ENCODE measurements at places on chromosomes 12 and 14.
A peak's percentile ranks its signal among the peaks of the same experiment; 100 is the strongest.

- DNase-seq, result no peak
Measured at GRCh38 chr12:57723630-57723962, 14.9 kb downstream of the AGAP2 start.

DNA sequence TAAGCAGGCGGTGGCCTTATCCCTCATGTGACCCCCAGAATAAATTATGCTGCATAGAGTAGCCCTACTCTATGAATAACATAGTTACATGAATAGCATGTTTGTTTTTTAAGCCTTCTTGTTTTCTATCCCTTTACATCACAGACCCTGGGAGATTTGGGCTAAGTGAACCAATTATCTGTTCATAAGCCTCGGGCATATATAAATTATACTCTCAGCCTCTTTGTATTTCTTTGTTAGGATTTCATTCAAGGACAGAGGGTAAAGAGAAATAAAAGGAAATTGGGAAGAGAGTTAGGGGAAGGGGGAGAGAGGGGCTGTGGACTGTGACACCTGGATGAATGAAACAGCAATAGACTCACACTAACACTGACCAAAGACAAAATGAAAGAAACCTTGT is 35.3 kb upstream of the RTRAF start:
- DNase-seq, result no peak

GRCh38 chr12:43151441-43151981 is 400.5 kb downstream of the ADAMTS20 start:
- no peak for DNase-seq

GRCh38 chr12:25877446-25877845 is 81.0 kb upstream of the RASSF8 start:
- no peak for DNase-seq

GRCh38 chr14:80781972-80782367 is 159.6 kb downstream of the CEP128 start:
- DNase-seq, result no peak

DNA sequence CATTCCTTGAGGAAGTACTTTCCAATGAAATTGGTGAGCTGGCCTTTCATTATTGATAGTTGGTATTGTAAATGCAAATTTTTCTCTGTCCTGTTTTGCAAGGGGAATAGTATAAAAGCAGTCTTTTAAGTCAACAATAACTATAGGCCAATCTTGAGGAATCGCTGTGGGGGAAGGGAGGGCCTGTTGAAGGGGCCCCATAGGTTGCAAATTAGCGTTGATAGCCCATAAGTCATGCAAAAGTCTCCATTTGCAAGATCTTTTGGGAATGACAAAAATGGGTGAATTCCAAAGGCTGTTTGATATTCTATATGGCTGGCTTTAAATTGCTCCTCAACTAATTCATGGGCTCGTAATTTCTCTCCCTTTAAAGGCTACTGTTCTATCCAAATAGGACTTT is 143.6 kb downstream of the TMEM117 start:
- no peak for DNase-seq

- no peak for DNase-seq
Measured at GRCh38 chr14:85182282-85182681, 347.7 kb upstream of the FLRT2 start.

DNA sequence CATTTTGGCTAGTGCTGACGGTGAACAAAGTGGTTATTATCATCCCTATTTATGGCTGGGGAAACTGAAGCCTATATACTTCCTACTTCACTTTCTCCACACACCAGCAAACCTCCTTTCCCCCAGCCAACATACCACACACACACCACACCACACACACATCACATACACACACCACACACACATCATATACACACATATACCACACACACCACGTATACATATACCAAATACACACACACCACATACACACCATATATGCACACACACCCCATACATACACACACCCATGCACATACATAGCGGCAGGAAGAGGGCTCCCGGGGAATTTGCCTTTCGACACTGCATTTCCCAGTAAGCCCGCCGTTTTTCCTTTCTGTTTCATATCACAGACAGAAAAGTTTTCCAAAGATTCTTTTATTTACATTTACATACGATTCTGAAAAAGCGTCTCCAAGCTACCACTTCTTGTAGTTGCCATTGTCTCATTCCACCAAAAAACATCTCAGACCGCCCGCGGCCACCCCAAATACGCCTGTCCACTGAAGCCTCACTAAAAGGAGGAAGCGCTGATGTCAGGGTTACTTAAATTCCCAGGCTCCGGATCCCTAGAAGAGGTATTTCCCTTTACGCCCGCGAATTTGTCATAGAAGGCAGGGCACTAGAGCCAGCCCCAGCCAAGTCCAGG is 823 bp upstream of the RAB5B start:
- no peak for DNase-seq

GRCh38 chr14:76647697-76648298 is 113.5 kb upstream of the VASH1 start:
- DNase-seq, result peak; percentile 11

DNA sequence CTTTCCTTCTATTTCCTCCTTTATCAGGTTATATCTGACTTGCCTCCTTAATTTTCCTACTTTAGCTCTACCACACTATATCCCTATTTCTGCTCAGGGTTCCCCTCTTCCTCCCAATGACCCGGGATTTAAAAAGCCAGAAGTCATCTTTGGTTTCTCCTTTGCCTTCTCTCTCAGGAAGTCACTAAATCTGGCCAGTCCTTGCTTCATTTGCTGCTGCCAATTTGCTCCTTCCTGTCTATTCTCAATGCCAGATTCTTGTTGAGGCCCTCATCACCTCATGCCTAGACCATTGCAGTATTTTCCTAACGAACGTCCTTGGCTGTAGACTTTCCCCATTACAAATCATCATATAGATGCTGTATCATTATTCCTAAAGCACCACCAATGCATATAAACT is 26.5 kb upstream of the NID2 start:
- DNase-seq, result no peak

DNA sequence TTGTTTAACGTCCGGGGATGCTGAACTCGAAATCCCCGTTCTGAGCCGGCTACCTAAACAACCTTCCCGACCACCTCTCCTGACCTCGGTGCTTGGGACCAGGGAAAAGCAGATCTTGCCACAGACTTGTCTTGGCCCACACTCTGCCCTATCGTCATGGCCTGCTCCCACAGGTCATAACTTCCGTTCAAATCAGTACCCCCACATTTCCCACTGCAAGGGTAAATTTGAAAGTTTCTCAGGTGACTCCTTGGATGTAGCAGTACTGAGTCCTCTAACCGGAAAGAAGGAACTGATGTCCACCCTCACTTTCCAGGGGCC is 612 bp upstream of the RBM23 start:
- DNase-seq, result no peak

GRCh38 chr12:91154131-91154530 is 28.5 kb downstream of the DCN start:
- DNase-seq, result no peak

- DNase-seq, result no peak
Measured at GRCh38 chr12:17778242-17778641, 311.8 kb downstream of the RERGL start.

DNA sequence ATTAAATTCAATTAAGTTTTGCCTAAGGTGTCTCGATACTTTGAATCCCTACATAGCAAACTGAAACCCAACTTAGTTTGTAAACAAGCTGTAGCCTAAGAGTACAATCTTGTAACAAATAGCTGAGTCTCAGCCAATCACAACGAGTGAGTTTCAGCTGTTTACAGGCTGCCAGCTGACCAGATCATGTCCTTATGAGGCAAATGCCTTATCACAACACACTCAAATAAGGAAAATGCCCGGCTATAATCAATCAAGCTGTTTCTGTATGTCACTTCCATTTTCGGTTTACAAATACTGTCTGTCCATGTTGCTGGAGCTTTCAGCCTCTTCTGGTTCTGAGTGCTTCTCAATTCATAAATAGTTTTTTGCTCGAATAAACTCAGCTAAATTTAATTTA is 943.8 kb downstream of the SLC16A7 start:
- DNase-seq, result no peak

DNA sequence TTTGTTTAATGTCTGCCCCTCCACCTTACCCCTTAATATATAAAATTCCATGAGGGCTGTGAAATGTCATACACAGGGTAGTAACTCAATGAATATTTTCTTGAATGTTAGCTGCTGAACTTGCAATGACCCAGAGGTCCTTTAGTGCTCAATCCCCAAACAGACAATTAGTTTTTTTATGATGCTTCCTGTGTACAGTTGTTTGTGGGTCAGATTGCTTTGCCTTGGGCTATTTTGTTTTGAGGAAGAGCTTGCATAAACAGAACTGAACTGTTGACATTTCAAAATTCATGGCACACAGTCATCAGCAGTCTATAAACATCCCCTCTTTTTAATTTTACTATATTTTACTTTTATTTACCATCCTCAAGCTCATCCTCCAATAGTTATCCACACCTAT is 820.5 kb upstream of the SEL1L start:
- DNase-seq, result no peak

GRCh38 chr14:77306851-77307496 is 13.7 kb downstream of the POMT2 start:
- no peak for DNase-seq

DNA sequence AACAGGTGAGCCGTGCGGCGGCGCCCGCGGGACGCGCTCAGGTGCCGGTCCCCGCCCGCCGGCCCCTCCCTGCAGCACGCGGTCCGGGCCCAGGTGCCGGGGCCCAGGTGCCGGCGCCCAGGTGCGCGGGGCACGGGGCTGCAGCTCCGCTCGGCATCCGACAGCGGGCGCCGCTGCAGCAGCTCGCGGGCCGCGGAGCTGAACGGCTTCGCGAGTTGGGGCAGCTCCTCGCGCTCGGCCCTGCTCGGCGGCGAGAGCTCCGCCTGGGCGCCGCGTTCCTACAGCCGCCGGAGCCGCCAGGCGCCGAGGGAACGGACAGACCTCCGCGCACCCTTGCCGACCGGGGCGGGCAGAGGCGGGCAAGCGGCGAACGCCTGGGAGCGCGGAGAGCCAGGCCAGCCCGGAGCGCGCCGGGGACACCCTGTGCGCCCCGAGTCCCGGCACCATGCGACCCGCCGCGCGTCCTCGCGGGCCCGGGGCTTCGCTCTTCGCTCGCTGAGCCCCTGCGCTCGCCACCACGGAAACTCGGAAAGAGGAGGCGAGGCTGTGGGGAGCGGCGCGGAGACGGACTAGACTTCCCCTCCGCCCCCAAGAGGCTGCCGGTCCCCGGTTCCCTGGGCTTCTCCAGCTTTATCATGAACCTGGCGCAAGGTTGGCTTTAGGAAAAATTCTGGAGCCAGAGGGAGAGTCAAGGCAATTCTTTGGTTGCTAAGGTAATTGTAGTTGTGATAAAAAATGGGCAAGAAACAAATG is at the start of gene RGS6:
Gene RGS6 (plus strand): TSS at position 201 of the 753 bp plus-strand sequence.
- DNase-seq, result no peak

DNA sequence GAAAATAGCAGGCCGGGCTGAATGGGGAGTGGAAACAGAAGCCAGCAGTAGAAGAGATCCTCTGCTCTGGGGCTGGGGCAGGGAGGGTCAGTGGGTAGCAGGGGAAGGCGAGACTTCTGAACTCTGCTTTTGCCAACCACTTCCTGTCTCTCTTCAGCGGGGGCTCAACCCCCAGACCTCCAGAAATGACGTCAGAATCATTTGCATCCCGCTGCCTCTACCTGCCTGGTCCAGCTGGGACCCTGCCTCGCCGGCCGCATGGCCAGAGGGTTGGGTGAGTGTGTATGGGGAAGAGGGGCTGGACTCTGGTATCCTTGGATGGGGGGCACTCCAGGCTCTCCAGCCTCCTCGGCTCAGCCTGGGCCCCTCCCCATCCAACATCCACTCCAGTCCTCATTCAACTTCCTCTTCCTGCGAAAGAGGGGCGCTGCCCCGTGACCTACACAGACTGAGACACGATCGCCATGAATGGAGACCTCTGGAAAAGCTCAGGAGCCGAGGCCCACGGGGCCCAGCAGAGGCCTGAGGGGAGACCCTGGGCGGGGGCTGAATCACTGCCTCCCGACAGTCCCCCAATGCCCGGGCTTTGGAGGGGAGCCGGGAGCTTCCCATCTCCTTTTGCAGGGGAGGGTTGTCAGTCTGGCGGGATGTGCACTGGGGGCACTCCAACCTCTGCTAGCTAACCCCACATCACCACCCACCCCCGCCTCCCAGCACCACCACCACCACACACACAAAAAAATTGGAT is 458 bp upstream of the HOXC4 start:
- no peak for DNase-seq

DNA sequence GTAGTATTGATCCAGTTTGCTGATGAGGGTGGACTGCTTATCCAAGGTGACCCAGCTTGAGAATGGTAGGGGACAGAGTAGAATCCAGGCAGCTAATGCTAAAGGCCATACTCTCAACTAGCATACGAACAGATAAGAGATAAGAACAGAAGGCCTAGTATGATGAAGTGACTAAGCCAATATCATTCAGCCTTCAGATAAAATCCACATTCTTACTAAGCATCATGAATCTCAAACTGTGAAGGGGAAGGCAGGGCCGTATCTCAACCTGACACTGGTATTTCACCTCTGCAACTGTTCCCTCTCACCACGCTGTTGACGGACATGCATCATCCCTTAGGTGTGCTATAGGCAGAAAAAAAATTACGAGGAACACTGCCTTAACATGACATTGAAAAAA is 8.1 kb upstream of the CKAP4 start:
- no peak for DNase-seq

- no peak for DNase-seq
Measured at GRCh38 chr12:56296295-56296694, 3.8 kb downstream of the CS start.

- DNase-seq, result no peak
Measured at GRCh38 chr14:105742531-105742848, 216.1 kb downstream of the TMEM121 start.

DNA sequence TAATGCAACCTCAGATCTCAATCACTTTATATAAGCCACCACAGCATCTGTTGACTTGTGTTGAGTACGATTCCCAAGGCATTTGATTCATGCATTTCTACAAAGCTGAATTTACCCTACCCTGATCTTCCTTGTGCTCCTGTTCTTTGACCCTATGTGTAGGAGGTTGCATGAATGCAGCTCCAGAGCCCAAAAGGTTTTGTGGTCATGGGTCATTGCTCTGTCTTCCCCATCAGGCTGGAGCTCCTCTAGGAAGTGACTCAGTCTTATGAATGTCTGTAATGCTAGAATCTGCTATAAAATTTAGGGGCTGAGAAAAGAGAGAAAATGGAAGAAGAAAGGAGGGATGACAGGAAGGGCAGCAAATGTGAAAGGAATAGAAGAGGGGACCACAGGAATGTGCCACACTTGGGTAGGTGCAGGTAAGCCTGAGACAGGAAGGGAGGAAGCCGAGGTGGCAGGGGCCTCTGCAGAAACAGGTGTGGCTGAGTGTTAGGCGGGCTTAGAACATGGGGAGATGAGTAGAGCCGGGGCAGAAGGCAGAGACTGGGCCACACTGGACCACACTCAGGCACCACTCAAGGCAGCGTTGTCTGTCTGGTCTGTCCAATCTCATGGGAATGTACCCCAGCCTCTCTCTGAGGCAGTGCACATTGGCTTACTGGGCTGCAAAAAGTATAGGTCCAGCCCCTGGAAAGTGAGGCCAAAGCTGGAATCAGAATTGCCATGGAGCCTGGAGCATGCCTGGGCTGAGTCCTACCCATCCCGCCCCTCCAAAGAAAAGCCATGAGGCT is 334.1 kb downstream of the BCL11B start:
- no peak for DNase-seq
